ENCODE measurements at places on chromosomes 4 and X. TPM values are rescaled to one million over a fixed set of nuclear protein-coding genes. Genes with fewer than 3 reads are reported as not detected.

GRCh38 chr4:138487230-138487629, 245.1 kb upstream of the SLC7A11 start:
- DNase-seq: no peak

GRCh38 chrX:6024204-6024603, 204.5 kb downstream of the NLGN4X start:
- no peak for DNase-seq

DNA sequence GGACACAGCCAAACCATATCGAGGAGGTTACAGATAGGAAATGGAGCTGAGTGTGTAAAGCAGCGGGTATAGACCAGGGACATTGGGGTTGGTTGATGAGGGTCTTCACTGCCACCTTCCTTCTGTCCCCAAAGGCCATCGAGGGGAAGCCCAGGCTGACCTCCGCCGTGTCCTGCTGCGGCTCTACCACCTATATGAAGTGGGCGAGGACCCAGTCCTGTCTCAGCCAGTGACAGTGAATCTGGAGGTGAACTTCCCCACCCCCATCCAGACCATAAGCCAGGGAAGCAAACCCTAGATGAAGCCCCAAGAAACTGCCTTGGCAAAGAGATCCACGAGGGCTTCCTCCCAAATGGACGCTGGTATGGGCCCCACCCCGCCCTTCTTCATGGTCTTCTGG, 23.2 kb upstream of the MRFAP1 start:
- no peak for DNase-seq

DNA sequence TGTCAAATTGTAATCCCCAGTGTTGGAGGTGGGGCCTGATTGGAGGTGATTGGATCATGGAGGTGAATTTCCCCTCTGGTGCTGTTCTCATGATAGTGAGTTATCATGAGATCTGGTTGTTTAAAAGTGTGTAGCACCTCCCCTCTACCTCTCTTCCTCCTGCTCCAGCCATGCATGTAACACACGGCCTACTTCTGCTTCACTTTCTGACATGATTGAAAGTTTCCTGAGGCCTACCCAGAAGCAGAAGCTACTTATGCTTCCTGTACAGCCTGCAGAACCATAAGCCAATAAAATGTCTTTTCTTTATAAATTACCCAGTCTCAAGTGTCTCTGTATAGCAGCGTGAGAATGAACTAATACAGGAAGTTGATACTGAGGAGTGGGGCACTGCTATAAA, 61.7 kb upstream of the DDX60 start:
- DNase-seq: no peak

- DNase-seq: no peak
Measured at GRCh38 chrX:129493643-129494042, 29.6 kb downstream of the SMARCA1 start.

- DNase-seq: no peak
Measured at GRCh38 chr4:2915789-2916188, 47.4 kb downstream of the NOP14 start.

GRCh38 chr4:73978886-73979285, 2.9 kb downstream of the PF4 start:
- no peak for DNase-seq

- no peak for DNase-seq
Measured at GRCh38 chrX:101223226-101223625, 3.6 kb downstream of the DRP2 start.

DNA sequence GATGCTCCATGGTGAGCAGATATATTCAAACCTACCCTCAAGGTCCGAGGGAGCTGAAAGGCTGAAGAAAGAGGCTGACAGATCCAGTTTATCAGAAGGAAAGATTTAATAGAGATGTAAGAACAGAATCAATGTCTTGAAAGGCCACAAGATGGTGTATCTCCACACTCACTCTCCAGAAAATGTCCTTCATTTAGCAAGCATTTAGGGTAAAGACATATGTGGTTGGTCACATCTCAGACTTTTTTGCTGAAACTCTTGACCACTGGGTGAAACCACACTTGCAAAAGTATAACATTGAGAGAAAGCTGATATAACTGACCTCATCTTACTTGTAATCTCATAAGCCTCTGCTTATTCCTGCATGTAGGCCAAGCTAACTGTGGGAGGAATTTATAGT, 745.8 kb upstream of the GALNTL6 start:
- no peak for DNase-seq

DNA sequence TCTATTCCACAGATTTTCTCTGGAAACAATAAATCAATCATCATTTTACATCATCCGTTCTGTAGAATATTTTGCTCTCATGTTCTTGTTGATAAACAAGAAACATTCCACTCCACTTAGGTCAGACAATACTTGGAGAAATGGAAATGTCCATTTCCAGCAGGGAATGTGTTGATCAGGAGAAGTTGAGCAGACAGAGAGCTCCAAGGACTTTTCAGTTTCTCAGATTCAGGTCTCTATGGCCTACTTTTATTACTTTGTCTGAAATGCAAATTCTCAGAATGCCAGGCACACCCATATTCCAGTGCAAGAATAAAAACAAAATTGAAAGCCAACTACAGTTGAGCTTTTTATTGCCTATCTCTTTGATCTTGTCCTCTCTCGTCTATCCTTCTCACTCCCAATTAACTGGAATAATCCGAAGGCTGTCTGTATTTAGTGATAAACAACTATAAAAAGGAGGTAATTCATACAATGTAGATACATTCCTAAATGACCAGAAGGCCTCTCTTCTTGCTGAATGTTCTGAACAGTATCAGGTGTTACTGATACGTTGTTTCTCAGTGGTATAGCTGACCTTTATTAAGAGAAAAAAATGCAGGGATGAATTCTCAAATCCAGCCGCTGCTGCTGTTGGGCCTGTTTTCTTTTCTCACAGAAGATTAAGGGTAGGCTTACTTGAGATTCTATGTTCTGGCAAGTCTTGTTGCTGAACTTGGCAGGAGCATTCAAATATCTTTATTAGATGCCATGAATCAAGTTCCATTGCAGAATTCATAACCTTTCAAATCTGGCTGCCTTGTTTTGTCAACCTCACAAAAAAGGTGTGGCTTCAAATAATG, 72.1 kb downstream of the HPGD start:
- no peak for DNase-seq

DNA sequence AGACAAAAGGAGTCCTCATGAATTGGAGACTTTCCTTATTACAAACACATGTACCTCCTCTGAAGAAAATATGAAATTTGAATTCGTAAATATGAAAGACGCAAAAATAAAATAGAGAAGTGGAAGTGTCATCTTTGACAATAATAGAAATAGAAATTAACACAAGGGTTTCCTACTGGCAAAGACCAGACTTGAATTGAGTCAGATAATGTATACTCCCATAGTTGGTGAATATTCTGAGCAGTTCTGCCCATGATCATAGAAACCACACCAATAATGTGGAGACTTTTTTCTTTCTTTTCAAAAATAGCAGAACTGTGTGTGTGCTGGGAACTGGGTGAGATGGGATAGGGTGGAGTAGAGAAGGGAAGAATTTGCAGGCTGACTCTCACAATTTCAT, 277.7 kb upstream of the TET2 start:
- DNase-seq: no peak

DNA sequence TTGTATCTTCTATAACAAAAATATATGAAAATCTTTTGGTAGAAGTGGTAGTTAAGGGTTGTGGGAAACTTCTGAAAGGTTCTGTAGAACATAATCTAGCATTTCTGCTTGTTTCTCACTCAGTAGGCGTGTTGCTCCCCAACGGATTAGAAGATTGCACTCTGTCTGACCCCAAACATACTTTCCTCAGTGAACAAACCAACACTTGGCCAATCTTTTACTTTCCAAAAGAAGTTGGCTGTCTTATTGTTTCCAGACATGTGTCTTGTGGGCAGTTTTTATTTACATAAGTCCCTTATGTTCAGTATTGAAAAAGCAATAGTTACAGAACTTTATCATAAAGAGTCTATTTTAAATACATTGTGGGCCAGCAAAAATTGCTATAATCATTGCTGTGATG, 312.8 kb upstream of the EPHA5 start:
- no peak for DNase-seq

DNA sequence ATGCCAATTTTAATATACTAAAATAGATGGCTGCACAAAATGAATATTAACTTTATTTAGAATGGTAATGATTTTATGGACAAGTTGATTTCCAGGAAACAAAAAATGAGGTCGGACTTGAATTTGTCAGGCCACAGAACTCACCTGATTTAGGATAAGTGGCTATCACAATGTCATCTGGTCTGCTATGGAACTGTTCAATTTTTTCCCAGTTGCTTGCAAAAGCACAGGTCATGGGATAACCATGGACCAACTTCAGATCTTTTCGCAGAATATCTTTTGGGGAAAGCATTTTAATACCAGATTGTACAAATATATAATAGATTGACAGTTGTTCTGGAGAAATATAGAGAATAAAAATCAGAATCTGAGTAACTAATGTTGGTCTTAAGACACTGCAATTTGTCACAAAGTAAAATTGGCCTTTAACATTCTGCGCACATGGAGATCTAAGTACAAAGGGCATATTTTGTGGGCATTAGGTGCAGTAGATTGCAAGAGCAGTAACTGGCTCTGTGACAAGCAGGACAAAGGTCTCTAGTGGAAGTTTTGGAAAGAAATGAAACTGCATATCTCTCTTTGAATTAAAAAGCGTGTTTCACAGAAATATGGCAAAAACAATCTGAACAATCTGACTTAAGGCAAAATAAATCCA, 5.4 kb downstream of the SULT1B1 start:
- no peak for DNase-seq

The NFXL1 gene
- total RNA-seq: 4.8 TPM

The GLRA3 gene
- not detected for total RNA-seq

The CYLC1 gene
- total RNA-seq: not detected

The GLOD5 gene
- total RNA-seq: not detected

The SASH3 gene
- total RNA-seq: 2.2 TPM

The CSAG3 gene
- total RNA-seq: not detected

All from left ventricle myocardium inferior (tissue), 1 donor.